NB4 (cell line): ENCODE measurements at places on chromosomes 7 and 10.

DNA sequence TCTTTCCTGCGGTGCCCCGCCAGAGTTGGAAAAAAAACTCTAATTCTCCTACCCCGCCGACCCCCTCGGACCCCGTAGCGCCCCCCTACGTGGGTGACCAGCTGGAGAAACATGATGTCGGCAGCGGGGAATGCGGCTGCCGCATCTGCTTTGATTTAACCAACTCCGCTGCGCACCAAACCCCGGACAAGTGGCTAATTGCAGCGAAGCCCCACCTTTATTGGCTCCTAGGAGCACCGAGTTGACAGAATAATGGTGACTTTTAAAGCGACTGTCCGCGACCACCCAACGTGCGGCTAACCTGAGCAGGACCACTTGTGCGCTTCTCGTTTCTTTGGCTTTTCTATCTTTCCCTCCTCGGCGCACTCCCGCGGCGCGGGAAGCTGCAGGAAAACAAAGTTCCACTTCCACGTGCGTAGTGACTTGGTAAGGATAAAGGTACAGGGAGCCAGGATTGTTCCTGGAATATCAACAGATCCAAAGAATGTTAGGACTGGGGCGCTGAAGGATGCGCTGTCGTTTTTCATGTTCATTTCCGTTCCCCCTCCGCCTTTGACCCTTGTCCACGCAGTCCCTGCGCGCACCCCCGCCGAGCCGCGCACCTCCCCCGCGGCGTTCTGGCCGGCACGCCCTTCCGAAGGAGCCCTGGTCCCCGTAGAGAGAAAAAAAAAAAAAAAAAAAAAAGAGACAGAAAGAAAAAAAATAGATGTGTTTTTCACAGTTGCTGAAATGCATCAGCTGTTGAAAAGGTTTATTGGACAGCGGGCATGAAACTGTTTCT lies 1.4 kb downstream of the WNT16 start:
- DNase-seq = no peak

DNA sequence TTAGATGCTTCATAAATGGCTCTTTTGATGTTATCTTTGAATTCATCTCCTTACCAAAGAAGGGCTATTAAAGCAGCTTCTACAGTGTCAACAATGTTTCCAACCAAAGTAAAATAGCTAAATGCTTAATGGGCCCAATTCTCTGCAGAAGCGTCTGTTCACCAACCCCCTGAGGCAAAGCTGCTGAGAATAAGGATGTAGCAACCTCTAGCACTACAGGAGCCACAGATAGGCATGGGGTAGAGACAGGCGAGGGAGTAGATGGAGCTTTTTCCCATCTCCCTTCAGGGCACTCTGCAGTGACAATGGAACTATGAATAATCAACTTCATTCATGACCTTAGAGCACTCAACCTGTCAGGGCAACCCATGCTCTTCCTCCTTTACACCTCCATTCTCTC lies 134.1 kb downstream of the FZD1 start:
- no peak for DNase-seq

- DNase-seq = no peak
These were observed 24.2 kb upstream of the RASSF4 start for GRCh38 chr10:44935201-44935965.

DNA sequence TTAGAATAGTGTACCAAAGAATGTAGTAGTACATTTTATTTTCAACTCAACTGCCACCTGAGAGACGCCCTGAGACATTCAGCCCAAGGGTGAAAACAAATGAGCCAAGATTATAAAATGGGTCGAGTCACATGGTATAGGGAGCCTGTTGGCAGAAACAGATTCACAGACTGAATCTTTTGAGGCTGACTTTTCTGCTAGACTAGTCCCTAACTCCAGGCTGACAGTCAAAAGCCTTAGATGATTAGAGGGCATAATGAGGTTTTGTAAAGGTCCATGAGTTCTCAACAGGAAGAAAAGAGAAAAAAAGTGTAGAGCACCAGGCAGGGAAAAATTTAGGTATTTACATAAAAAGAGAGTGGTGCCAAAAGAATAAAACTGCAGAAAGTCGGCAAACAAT lies 128.0 kb downstream of the NXPH1 start:
- no peak for DNase-seq

DNA sequence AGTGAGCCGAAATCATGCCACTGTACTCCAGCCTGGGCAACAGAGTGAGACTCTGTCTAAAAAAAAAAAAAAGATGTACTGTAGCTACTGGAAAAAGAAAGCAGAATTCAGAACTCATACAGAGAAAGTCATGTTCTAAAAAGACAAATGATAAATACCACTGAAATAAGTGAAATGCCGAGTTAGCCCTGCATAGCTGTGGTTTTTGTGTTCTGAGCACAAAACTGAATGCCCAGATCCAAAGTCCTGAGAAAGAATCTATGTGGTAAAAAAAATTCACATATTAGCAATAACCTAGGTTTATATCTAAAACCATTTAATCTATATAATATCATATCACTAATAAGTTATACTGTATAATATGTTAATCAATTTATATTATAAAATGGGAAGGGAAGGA lies 29.3 kb upstream of the HECW1 start:
- DNase-seq = no peak

DNA sequence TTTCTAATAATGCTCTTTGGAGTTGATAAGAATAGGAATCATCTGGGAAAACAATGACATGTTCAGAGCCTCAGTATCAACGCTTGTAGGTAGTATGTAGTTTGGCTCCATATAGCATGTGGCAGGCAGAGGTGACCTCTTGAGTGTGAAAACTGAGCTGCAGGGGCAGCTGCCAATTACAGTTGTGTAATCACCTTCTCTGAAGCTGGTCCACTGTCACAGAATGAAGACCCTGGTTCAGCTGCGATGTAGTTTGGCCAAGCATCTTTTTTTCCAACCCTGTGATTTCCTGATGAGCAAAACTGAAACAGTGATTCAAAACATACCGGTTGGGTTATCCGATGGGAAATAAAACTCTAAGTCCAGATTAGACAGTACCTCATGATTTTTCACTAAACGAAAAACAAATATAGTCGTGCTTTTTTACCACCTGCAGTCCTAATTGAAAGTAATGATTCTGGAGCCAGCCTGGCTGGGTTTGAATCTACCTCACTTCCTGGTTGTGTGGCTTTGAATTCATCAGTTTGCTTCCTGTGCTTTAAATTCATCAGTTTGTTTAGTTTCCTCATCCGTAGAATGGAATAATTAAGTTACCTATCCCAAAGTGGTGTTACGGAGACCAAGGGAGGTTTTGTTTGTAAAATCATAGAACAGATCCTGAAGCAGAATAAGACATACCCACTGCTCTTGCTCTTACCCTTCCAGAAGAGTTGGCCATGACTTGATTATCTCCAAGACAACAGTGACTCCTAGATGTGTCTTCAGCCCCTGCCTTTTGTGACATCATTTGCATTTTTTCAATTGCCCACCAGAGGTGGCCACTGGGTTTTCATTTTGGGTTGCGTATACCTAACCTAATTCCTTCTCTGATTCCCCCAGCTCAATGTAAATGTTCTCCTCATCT lies 87.4 kb downstream of the CELF2 start:
- peak; percentile 33 for DNase-seq

GRCh38 chr7:33369888-33370287 lies 240.5 kb downstream of the BBS9 start:
- peak; percentile 25 for DNase-seq

GRCh38 chr7:20316706-20317105 lies 14.0 kb upstream of the ITGB8 start:
- no peak for DNase-seq

DNA sequence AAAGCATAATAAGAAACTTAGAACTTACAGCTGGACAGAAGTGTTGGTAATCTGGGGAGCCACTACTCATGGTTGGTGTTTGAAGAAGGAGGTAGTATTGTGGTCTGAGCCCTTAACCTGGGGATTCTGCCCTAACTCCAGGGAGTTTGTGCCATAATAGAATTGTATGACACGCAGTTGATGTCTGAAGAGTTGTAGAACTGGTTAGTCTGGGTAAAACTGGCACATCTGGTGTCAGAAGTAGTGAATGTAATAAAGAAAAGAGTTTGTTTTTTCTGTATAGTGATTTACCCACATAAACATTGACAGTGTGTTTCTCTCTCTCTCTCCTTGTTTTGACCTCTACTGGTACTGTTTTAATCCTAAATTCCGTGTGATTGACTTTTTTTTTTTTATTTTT lies 448.1 kb upstream of the SEMA3D start:
- DNase-seq = no peak

DNA sequence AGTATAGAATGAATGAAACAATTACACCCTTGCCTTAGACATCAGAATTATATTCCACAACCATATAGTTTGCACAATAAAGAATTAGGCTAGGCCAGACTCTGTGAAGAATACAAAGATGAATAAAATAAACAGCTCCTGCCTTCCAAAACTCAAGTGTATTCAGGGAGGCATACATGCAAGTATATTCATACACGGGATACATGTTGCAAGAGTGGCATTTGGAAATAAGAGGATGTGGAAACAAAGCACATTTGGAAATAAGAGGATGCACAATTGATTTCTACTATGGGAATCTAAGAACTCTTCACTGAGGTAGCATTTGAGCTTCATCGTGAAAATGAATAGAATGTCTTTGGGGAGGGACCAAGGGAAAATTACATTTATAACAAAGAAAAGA lies 27.0 kb upstream of the TMEM26 start:
- DNase-seq = no peak

GRCh38 chr10:102230861-102231356 lies 4.8 kb downstream of the ELOVL3 start:
- peak; percentile 35 for DNase-seq

DNA sequence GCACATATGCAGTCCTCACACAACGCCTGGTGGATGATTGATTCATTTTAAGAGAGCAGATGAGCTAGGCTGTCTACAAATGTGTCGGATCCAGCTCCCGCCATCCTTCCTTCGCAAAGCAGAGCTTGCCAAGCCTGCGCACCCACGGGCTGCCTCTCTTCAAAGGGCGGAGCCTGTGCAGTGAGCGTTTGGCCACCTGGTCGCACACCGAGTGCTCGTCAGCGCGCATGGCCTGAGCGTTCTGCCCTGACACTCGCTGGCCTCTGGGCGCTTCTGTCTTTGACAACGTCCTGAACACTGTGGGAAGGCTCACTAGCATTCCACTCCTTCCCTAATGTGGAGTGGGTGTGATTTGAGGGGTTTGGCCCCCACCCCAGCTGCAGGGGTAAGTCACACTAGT lies 47.1 kb upstream of the TMEM72 start:
- DNase-seq = no peak

GRCh38 chr10:126570621-126571602 lies 99.6 kb downstream of the C10orf90 start:
- no peak for DNase-seq

DNA sequence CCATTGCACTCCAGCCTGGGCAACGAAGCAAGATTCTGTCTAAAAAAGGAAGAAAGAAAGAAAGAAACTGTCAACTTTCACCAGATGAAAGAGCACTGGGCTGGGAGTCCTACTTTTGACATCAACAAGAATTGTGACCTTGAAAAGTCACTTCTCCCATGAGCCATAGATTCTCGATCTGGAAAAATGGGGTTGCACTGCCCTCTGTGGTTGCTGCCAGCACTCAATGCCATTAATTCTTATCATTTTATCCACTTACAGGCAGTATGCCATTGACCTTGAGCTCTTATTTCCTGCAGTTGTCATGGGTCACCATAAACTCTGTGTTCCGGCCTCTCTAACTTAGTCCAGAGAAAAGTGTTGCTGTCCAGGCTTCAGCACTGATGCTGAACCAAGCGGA lies 137.2 kb downstream of the NOC3L start:
- DNase-seq = no peak

DNA sequence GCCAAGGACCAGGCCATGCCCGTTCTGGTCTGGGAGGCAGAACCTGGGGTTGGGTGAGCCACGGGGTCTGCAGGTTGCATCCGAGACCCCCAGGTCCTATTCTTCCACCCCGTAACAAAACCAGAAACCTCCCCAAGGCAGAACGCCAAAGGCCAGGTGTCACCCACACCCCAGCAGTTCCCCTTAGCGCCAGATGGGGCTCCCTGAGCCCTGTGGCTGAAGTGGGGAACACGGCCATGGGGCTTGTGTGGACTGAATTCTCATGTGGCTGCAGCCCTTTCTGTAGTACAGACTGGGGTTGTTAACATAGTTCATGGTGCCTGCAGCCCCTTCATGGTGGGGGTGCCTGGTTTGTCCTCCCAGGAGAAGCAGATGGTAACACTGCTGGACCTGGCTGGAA lies 10.2 kb downstream of the BRI3 start:
- no peak for DNase-seq

DNA sequence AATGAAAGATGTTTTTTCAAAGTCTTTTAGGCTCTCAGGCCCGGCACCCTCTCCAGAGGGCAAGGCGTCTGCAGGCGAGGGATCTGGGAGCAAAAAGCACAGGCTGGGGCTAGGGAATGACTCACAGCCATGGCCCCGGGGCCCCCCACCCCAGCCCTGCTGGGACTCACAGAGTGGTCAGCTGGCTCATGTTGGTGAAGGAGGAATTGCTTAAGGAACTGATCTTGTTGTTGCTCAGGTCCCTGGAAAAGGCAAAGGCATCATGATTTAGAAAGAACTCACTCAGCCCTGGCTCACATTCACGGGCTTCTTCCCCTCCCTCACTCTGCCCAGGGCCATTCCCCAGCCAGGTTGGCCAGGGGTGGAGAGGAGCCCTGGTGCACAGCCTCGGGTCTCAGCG lies 151.5 kb downstream of the SLIT1 start:
- DNase-seq = no peak

GRCh38 chr10:72455889-72456595 lies 101.3 kb upstream of the DNAJB12 start:
- peak; percentile 84 for DNase-seq

DNA sequence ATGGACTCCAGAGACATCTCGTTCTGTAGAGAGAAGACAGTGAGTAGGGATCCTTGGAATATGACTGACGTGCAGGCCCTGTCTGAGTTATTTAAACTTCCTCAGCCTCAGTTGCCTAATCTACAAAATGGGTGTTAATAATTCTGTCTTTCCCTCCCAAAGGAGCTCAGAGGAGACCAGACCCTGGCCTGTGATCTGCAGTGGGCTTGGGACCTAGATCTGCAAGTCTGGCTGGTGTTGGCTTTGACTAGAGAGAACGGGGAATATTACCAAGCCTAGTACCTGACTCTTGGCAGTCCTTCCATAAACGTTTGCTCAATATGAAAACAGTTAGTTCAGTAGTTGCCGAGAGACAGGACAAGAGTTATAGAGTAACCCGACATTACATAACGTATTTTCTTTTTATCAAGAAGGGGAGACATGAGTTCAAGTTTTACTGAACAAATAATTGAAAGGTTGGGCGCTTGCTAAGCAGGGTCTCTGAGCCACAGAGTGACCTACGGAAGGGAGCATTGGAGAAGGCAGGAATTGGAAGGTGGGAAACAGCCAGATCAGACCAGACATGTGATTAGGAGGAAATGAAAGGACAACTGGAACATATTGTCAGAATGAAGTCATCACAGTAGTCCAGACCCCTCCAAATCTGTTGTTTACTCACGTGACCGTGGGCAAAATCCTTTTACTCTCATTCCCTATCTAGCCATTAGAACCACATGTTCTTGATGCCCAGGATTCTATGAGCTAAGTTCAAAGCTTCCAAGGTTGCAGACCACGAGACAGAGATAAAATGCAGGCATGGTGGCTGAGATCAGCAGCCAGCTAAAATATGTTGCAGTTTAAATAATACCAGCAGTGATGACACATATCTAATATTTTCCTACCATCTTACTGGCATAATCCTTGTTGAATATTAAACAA lies 10.9 kb upstream of the CYP3A4 start:
- DNase-seq = no peak
